ENCODE measurements at places on chromosomes 12 and 14.

- no peak for DNase-seq
These were observed 61.6 kb upstream of the GNPNAT1 start for GRCh38 chr14:52852810-52853521.

DNA sequence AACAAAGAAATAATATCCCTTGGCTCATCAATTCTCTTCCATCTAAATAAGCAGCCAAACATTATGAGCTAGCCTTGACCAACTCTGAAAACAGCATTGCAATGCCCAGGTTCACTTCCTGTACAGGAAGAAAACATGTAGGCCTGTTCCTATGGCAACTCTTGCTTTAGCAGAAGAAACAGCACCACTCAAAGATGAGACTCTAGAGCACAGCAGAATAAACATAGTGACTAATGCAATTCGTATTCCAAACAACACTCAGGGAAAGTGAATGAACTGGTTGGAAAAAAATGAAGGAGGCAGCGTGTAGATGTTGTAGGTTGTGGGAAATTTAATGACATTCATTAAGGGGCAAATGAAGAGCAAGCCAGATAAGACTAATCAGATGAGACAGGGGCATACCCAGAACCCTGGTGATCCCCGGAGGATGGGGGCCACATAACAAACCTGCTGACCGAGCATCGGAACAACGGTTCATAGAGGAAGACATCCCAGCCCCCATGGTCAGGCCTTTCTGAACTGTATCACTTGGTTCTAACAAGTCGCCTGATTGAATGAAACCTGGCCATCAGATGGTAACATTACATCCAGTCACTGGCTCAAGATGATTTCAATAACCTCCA is 9.0 kb downstream of the ARHGDIB start:
- DNase-seq, result no peak

DNA sequence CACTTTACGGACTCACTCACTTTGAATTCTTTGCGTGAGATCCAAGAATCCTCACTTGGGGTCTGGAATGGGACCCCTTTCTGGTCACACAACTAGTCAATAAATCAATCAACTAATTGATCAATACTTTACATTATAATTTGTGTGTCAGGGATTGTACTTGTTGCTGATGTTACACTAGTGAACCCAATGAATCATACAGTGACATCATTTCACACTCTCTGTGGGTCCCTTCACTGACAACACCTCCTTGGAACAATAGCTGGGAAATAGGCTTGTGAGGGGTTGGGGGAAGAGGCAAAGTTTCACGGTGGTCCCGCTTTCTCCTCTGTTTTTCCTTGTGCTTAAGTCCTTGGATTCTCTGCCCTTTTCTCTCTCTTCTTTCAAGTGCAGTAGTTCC is 35.0 kb downstream of the TPH2 start:
- DNase-seq, result no peak

DNA sequence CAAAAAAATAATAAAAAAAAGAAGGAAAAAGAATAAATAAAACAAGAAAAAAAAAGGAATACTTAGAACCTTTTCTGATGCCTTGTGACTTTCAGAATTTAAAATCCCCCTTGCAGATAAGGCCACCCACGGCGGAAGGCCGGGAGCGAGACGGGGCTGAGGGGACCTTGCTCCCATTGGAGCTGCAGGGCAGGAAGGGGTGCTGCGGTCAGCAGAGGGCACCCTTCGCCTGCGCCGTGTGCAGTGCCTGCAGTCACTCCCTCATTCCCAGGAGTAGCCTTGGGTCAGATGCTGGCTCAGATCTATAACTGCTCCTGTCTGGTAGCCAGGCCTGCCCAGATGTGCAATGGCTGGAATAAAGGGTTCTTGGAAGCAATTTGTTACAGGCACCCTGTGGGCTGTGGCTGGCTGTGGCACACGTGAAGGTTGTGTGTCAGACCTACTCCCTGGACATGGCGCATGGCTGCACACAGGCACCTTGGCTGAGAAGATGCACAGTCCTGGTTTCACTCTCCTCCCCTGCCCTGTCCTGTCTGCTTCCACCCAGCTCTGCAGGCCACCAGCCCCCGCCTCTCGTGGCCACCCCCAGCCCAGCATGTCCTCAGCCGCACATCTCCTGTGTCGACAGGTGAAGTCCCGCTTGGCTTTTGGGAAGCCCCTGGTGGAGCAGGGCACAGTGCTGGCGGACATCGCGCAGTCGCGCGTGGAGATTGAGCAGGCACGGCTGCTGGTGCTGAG is 13.4 kb upstream of the ALDH2 start:
- no peak for DNase-seq

DNA sequence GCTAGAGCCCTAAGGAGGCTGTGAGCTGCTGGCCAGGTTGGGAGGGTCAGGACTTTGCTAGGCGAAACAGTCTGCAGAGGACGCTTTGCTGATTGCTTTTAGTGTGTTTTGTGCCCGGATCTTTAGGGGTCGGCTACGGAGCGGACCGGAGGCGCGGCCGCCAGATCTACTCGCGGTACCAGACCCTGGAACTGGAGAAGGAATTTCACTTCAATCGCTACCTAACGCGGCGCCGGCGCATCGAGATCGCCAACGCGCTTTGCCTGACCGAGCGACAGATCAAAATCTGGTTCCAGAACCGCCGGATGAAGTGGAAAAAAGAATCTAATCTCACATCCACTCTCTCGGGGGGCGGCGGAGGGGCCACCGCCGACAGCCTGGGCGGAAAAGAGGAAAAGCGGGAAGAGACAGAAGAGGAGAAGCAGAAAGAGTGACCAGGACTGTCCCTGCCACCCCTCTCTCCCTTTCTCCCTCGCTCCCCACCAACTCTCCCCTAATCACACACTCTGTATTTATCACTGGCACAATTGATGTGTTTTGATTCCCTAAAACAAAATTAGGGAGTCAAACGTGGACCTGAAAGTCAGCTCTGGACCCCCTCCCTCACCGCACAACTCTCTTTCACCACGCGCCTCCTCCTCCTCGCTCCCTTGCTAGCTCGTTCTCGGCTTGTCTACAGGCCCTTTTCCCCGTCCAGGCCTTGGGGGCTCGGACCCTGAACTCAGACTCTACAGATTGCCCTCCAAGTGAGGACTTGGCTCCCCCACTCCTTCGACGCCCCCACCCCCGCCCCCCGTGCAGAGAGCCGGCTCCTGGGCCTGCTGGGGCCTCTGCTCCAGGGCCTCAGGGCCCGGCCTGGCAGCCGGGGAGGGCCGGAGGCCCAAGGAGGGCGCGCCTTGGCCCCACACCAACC is 1.5 kb downstream of the HOXC6 start:
- no peak for DNase-seq

DNA sequence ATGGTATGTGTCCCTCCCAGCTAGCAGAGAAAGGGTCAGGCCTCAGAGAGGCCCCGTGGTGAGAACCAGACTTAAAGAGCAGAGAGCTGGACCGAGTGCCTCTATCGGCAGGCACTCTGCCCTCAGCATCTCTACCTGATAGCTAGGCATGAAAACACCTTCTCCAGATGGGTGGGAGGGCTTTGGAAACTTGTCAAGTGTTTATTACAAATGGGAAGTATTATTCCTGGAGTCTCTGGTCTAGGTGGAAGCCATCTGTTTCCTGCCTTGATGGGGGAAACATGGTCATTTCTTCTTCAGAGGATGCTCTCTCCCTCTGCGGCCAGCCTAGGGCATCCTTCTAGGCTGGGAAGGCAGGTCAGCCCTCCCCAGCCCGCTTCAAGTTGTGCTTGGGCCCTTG is 2.3 kb downstream of the TMEM63C start:
- no peak for DNase-seq

- DNase-seq, result no peak
These were observed 67.7 kb upstream of the CPM start for GRCh38 chr12:69000540-69001243.

- no peak for DNase-seq
These were observed 171.4 kb downstream of the KITLG start for GRCh38 chr12:88408823-88409222.

DNA sequence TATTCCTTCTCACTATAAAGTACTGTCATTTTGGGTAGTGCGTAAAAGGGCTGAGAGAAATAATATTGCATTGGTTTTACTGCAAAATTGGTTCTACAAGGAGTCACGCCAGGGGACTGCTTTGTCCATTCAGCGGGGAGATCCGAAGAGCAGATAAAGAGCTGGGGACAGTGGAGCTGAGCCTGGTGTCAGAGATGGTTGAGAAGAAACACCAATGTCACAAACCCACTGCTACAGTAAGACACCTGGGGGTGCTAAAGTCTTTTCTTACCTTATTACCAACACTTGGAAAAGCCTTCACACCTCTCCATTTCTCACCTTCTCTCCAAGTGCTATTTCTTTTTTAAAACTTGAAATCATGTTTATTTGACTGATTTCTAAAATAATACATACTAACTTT is 14.1 kb downstream of the IL31 start:
- DNase-seq, result no peak

- DNase-seq, result no peak
These were observed 3.1 kb downstream of the RDH16 start for GRCh38 chr12:56954057-56954957.

- no peak for DNase-seq
These were observed 55.7 kb downstream of the ITPK1 start for GRCh38 chr14:93059917-93060545.

DNA sequence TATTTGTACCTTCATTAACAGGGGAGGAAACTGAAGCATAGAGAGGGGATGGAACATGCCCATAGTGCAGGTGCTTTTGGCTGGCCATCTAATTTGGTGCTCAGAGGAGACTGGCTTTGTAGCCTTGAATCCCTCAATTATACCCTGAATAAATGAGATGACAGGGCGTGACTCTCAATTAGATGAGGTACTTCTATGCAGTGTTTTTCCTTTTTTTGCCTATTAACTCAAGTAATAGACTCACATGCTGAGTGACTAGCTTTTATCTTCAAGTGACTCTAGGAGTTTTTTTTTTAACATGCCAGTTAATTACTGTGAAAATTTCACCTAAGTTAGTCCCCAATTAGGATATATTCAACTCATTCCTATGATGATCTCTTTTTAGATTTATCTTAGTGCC is 243.7 kb downstream of the DACT1 start:
- DNase-seq, result no peak

GRCh38 chr14:59919570-59920377 is at the start of gene LRRC9:
LRRC9 (plus strand) TSS chr14:59920144.
- DNase-seq, result no peak

- DNase-seq, result no peak
These were observed 263.0 kb upstream of the G2E3 start for GRCh38 chr14:30295980-30296379.

- no peak for DNase-seq
These were observed 1.1 kb upstream of the EXD2 start for GRCh38 chr14:69190191-69190590.

- DNase-seq, result no peak
These were observed 2.1 kb upstream of the SLC11A2 start for GRCh38 chr12:51028126-51028812.

GRCh38 chr12:18689771-18690170 is 48.0 kb downstream of the PLCZ1 start:
- DNase-seq, result no peak

DNA sequence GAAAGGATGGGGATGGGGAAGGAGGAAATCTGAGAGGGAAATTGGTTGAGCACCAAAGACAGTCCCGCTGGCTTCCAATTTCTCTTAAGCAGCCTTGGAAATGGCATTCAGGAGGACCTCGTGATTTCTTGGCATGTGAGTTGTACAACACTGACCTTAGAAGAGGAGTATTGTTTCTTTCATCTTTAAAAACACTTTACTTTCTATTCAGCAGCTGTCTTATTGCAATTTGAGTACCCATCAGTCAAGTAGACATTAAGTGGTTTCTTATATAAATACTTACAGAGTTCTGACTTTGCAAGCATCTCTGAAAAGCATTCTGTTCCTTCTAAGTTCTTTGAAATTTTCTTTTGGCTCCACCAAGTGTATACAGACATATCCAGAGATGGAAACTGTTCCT is 83.2 kb downstream of the LMNTD1 start:
- DNase-seq, result no peak

DNA sequence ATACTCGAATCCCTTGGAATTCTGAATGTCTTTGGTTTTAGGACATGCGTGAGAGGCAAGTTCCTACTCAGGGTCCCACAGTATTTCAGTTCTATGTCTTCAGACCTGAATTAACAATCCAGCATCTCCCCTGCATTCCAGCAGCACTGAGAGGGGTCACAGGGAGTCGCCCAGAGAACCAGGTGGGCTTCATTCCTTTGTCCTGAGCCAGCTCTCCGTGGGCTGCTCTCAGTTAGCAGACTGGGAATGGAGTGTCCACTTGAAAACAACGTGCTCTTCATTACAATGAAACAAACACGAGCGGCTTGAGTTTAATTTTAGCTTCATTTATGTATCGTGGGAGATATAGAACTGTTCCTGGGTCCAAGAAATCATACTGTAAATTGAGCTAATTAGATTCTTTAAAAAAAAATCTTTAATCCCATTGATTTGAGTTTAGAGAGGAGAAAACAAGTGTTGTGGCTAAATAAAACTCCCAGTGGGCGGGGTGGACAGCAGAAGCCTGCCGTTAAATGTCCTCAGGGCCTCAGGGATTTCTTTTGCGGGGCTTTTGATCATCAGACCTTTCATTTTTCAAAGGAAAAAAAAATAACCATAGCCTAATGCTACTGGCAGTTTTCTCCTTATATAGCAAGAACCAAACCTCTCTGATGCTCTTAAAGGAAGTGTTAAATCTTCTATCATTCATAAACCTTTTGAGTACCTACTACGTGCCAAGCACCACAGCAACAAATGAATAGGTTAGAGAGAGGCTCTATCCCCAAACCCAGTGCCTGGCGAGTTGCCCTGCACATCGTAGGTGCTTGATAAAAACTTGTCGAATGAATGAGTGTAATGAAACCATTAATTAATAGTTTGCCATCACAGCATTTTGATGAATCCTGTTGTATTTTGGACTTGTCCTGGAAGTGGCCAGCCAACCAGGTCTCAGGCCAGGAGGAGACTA is 140.4 kb downstream of the CHST11 start:
- no peak for DNase-seq

- DNase-seq, result no peak
These were observed 15.4 kb downstream of the BDKRB1 start for GRCh38 chr14:96271421-96271762.

- DNase-seq, result no peak
These were observed 724 bp downstream of the GTSF1 start for GRCh38 chr12:54472494-54473262.

DNA sequence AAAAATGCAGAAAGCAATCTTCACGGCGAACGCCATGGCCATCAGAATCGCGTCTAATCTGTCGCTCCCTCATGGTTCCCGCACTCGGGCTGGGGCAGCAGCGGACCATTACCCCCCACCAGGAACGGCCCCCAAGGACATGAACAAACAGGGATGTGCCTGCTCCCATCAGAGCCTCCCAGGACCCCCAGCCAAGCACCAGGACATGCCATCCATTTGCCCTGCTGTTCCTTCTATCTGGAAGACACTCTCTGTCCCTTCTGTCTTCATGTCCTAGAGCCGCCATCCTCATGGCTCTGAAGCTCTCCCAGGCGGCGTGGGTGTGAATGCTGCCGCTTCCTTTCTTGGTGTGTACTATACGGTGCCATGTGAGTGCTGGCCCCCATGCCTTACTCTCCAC is 371.8 kb downstream of the BCL11B start:
- DNase-seq, result no peak

All from stimulated activated CD8-positive, alpha-beta memory T cell treated with anti-CD3 and anti-CD28 coated beads, Interleukin-12 subunit alpha, Interleukin-12 subunit beta, amount 100 ng/mL, for 1 hour (primary cell).